ENCODE measurements at places on chromosomes 5 and 9.
A peak's percentile ranks its signal among the peaks of the same experiment; 100 is the strongest.

- DNase-seq, result no peak
Measured at GRCh38 chr5:86917117-86917579, 299.4 kb downstream of the COX7C start.

DNA sequence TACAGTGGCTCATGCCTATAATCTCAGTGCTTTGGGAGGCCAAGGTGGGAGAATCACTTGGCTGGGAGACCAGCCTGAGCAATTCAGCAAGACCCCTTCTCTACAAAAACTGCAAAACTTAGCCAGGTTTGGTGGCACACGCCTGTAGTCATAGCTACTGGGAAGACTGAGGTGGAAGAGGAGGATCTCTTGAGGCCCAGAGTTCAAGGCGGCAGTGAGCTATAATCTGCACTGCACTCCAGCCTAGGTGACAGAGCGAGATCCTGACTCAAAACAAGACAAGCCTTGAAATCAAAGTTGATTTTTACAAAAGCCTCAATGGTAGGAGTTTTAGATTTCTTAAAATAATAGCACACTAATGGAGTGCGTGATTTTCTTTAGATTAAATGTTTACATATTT is 14.6 kb downstream of the UBE2D2 start:
- DNase-seq, result no peak

GRCh38 chr9:126376311-126377175 is 49.9 kb downstream of the MVB12B start:
- no peak for DNase-seq

DNA sequence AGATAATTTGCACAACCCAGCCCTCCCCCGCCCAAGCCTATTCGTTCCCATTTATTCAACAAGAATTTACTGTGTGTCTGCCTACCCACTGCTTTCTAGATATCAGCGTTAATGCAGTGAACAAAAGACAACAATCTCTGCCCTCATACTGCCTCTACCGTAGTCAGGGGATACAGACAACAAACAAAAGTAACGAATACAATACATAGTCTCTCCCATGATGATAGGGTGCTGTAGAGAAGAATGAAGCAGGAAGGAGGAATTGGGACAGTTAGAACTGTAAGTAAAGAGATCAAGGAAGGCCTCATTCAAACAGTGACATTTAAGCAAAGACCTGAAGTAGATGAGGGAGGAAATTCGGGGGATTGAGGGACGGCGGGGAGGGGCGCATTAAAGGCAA is 1.7 kb downstream of the GFM2 start:
- DNase-seq, result no peak

DNA sequence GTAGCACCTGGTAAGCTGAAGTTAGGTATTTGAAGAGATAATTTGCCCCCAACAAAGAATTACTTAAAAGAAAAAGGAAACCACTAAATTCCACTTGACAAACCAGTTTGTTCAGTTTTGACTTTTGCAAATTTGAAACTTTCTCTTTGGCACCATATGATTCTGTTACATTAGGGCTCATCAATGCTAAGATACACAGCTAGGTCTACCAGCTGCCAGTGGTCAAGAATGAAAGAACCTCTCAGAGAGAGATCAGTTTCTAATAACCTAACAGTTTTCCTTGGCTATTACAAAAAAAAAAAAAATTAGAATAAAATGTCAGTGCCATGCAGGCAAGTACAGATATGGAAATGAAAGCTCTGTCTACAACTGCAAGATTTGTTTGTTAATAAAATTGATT is 92.3 kb downstream of the CAAP1 start:
- no peak for DNase-seq

DNA sequence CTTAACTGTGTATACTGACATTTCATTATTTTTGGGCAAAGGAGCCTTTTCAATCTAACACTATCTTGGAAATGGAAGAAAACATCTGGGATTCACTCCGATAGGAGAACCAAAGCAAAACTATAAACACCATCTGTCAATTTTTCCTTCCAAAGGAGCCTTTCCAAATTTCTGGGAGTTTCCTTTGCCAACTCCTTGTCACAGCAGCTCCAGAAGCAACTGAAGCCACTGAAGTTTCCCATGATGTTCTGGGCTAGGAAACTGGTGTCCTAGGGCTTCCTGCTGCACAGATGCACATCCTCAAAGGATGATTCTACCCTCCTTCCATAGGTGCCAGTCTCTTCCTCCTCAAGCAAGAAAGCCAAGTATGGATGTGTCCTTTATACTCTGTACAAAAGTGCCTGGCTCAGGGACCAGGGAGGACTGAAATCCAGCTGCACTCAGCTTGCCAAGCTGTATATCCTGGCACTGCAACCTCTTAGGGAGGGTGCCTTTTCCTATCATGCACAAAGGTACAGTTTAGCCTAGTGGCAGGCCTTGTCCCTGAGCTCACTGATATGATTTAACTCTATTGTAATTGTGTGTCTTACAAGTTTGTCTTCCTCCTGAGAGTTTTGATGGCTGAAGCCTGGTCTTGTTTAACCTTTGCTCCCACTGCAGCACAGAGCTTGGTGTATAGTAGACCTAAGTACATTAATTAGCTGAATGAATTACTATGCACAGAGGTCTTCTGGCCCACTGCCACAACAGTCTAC is 8.4 kb upstream of the UBAP1 start:
- DNase-seq, result no peak

GRCh38 chr9:104866191-104866590 is 61.8 kb downstream of the ABCA1 start:
- no peak for DNase-seq

GRCh38 chr5:153964191-153964879 is 74.4 kb downstream of the FAM114A2 start:
- no peak for DNase-seq

- DNase-seq, result no peak
Measured at GRCh38 chr5:66553916-66554575, 42.1 kb upstream of the MAST4 start.

- no peak for DNase-seq
Measured at GRCh38 chr5:93598091-93599000, 15.3 kb downstream of the NR2F1 start.

GRCh38 chr5:105807290-105807689 is 1863.4 kb downstream of the EFNA5 start:
- no peak for DNase-seq

GRCh38 chr5:58185801-58186200 is 274.1 kb downstream of the PLK2 start:
- no peak for DNase-seq

GRCh38 chr5:132802044-132802684 is 10.9 kb upstream of the SOWAHA start:
- DNase-seq, result no peak

DNA sequence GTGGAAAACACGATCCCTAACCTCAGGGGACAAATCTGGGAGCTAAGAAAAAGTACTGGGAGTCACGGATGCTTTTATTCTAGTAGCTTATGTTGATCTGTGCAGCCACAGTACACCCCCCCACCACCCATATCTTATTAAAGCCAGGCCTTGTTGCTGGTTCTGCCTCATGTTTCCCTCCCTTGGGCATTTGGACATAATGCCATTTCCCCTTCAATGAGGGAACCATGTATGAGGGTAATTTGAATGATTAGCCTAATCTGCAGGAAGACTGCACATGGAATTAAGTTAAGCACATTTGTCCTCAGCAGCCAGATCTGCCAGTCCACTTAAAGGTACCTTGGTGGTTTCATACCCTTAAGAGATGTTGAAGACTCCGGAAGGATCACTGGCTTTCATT is 102.0 kb downstream of the ARHGAP26 start:
- no peak for DNase-seq

DNA sequence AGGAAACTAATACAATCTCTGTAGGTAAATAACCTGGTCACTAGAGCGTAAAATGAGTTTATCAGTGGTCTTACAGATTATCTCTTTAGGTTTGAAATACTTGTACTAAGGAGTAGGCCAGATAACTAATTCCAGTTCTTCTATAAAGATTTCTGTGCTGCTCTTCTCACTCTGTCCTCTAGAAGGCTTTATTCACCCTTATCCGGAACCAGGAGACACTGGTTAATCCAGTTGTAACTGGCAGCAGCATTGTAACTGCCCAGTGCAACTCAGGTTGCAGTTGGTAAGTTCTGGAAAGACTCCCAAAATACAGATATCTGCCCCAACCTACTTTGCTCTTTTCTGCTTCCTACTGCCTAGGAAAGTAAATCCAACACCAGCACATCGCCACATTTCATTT is 19.8 kb downstream of the C5orf22 start:
- DNase-seq, result no peak

- no peak for DNase-seq
Measured at GRCh38 chr5:124182133-124182532, 564.3 kb downstream of the ZNF608 start.

- DNase-seq, result no peak
Measured at GRCh38 chr9:16333691-16334090, 536.8 kb downstream of the BNC2 start.

DNA sequence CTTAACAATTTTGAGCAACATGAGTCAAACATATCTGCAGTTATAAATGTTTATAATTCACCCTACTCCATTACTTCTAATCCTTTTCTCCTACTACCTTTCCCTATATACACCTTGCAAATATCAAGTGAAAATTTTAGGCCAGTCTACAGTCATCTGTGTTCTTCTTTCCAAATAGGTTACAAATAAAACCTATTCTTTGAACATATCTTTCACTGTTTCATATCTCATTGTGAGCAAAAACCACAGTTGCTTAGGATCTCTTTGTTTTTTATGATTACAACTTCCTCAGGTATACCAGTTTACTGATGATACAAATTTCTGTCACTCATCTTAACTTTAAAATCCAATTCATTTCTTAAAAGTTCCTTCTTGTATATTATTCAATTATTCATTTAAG is 34.4 kb downstream of the RFX3 start:
- DNase-seq, result no peak

DNA sequence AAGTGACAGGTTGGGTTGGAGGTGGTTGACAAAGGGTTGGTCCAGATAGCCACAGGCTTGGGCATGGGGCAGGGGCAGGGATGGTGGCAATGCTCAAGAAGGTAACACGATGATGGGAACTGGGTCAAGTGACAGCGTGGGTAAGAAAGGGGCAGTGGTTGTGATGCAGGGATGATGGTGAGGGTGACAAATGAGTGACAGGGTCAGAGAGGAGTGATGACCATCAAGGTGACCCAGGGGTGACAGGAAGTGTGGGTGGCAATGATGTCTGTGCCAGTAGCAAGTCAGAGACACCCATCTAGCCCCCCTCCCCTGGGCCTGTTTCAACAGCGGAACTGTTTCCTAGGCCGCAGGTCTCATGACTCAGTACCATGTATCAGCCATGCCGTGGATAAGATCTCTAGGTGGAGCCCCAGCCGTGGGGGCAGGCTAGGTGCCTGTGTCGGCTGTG is 20.5 kb downstream of the AQP3 start:
- DNase-seq, result no peak

DNA sequence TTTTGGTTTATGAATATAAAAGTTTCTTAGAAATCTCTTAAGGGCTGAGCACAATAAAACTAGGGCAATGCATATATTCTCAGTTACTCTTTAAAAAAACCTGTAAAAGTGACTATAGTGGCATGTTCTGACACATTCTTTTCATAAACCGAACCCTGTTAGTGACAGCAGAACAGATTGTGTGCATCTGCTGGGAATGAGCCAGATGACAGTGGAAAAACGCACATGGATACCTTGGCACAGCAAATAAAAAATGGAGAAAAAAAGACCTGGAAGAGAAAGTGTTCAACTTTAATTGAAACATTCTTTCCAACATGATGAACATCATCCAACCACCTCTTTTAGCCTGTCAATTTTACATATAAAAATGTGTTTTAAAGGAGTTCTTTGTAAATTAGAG is 12.7 kb downstream of the MEF2C start:
- no peak for DNase-seq

DNA sequence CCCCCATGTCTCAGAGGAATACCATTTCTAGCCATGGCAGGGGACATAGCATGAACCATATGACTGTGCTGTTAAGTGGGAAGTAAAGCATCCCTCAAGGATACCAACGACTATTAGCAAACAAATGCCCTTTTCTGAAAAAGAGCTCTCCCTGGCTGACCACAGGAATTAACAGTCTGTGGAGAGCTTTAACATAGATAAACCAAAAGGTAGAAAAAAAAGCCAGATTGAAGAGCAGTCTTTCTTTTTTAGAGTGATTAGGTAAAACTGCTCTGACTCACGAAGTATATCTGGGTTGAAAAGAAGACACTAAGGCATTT is 532.7 kb upstream of the DMAC1 start:
- DNase-seq, result no peak

DNA sequence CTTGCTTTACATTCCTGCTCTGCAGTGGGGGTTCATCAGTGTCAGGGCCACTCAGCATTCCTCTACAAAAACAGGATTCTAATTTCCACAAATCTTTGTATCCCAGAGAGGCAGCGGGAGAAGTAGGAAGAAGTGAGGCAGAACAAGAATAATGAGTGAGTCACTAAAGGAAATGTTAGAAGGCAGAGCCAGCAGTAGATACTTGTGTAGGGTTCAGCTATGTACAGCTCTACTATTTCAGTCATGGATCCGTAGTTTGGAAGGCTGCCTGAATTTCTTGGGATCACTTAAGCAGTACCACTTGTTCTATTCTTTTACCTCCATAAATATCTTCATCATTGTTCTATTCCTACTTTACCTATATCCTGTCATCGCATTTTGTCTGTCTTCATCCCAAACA is 246.3 kb upstream of the TLE4 start:
- peak; percentile 3 for DNase-seq

GRCh38 chr9:129143031-129143927 is 32.1 kb downstream of the PTPA start:
- DNase-seq, result no peak

GRCh38 chr9:80797101-80797829 is 892.1 kb downstream of the TLE1 start:
- no peak for DNase-seq

- no peak for DNase-seq
Measured at GRCh38 chr9:134624137-134624591, 17.4 kb upstream of the COL5A1 start.

DNA sequence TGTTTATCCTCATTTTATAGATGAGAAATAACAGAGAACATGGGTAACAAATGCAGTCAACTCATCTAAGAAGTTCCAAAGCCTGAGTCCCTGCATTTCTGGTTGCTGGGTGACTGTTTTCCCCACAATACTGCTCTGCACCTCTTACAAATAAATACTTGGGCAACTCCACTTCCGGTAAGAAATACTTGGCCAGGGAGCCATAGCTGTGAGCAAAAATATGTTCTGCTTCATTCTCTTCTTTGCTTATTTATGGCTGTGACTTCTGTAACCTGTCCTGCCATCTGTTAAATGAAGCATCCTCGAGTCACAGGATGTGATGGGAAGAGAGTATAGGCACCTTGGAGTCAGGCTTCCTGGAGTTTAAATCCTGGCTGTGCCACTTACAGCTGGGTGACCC is 49.9 kb downstream of the GDNF start:
- no peak for DNase-seq

DNA sequence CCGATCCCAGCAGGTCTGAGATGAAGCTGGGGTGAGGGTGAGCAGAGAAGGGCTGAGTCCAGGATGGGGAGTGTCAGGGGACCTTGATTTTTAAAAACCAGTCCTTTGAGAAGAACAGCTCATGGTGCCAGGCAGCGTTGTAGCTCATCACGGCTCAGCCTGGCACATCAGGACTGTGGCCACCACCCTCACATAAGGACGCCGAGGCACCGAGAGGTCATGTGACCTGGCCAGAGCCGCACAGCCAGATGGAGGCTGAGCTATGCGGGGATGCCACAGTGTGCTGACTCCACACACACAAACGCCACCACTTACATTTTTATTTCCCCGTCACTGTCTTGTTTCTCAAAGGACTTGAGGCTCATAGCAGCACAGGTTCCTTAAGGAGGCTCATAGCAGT is 32.9 kb upstream of the CEP72 start:
- DNase-seq, result no peak
